ENCODE measurements at places on chromosomes 7 and 10.

GRCh38 chr7:70953331-70953741 is 178.6 kb upstream of the GALNT17 start:
- DNase-seq, result no peak

- no peak for DNase-seq
These were observed 47.2 kb upstream of the AKR1E2 start for GRCh38 chr10:4778761-4779160.

GRCh38 chr10:117762819-117763172 is 220.2 kb downstream of the EMX2 start:
- no peak for DNase-seq

- DNase-seq, result no peak
These were observed 290.0 kb upstream of the SEMA3A start for GRCh38 chr7:84484502-84485079.

DNA sequence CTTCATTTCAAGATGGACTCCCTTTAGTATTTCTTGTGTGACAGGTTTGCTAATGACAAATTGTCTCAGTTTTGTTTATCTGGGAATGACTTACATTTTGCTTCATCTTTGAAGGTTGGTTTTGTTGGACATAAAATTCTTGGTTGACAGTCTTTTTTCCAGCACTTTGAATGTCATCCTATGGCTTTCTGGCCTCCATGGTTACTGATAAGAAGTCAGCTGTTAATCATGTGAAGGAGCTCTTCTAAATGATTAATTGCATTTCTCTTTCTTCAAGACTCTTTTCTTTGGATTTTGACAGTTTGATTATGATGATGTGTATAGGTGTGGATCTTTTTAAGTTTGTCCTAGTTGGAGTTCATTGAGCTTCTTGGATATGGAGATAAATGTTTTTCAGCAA is 26.9 kb upstream of the HHEX start:
- DNase-seq, result no peak

DNA sequence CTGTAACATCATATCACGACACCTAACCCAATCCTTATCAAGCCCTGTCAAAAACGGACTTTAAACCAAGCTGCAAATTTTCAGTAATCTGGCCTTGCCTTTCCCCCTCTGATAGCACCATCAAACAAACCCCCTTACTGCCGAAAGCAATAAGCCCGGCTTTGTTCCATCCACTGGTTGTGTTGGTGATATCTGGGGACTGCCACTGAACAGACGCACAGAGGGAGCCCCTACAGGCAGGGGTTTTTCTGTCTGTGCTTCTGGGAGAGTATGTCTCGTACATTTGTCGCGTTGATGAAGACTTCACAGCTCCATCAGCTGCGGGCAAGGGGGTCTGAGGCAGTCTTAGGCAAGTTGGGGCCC is 550 bp upstream of the PLAU start:
- DNase-seq, result no peak

DNA sequence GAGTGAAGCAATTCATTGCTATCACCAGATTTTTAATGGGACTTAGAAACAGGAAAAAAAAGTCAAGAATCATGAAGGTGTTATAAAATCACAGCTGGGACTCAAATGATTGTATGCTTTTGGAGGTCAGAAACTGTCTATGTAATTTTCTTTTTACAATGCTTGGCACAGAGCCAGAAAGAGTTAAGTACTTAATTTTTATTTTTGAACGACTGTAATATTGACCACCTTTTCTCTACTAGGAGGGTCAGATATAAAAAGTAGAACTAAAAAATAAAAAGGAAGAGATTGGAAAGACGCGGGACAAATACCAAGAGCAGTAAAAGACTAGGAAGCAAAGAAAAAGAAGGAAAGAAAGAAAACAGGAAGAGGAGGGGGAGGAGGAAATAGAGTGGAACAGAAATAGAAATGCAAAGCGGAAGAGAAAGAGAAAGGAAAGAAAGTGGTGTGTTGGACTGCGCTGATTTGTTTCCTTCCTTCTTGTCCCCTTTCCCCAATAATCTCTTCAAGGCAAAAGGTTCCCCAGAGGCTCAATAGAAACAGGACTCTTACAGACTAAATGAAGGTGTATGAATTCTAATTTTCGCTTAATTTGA is 23.2 kb upstream of the C1GALT1 start:
- no peak for DNase-seq

Data from esophagus squamous epithelium (tissue), 5 donors.